Body of pancreas (tissue), 4 donors: ENCODE measurements at places on chromosomes 12 and 14. TPM values are rescaled to one million over a fixed set of nuclear protein-coding genes. Genes with fewer than 3 reads are reported as not detected.

TGM1 gene
- 13.8 TPM for total RNA-seq

DNA sequence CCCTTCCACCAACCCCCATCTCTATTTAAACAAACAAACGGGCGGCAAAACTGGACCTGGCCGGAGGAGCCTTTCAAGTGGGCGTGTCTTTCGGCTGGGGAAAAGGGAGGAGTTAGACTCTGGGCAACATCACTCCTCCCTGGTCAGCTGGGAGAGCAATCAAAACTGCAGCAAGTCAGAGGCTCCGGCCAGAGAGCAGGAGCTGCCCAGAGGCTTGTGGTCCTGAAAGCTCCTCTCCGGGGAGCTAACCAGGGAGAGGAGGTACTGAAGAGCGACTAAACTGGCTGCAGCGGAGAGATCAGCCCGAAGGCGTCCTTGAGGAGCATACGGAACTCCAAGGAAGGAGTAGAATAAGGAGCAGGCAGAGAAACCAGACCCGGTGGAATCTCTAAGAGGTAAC is at the start of gene NEUROD4:
Gene NEUROD4, plus strand, starts transcription at position 191 of the 400 bp plus-strand sequence. CDS start 6,466 bp downstream, outside the sequence.
- no peaks in the 10 kb centered on the region for H3K27me3 ChIP-seq
- no peak within 1 kb of the TSS for H3K27ac ChIP-seq
- peak; percentile 54 for DNase-seq
- H3K36me3 ChIP-seq: no peaks in the 10 kb centered on the region
- H3K4me1 ChIP-seq: peaks cover 7% of the 10 kb centered on the region

WIF1 gene
- 0.78 TPM for total RNA-seq

DNA sequence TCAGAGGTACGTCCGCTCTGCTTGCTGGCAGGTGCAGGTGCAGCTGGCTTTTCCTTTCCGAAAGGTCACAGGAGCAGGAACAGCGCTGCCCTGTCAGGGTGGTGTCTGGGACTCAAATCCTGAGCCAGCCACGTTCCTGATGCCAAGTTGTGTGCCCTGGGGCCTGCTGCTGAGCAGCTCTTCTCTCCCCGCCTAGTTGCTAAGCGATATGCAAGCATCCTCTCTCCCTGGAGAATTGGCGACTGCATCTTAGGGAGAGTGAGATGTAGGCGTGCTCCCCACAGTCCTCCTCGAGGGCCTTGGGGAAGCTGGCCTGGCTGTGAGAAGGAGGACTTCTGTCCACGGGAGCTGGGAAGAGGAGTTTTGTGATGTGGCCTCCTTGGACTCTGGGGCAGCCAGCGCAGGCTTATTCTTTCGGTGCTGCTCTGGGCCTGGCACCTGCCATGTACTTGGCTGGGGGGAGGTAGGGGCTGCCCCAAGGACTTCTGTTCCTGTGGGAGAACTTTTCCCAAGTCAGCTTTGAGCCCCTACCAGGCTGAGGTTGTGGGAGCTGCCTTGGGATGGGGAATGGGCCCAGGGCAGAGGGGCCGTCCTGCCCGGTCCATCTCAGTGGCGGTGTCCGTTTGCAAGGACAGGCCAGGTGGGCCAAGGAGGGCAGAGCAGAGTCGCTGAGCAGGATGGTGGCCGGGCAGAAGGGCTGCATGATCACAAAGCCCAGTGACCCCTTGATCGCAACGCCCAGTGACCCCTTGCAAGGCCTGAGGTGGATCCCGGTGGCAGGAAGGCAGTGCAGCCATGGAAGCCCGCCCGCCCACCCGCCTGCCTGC is 183.5 kb downstream of the ADGRD1 start:
- H3K4me1 ChIP-seq: no peaks in the 10 kb centered on the region
- H3K27me3 ChIP-seq: no peaks in the 10 kb centered on the region
- no peaks in the 10 kb centered on the region for H3K36me3 ChIP-seq
- H3K27ac ChIP-seq: no peak overlapping the region
- no peak for DNase-seq

DNA sequence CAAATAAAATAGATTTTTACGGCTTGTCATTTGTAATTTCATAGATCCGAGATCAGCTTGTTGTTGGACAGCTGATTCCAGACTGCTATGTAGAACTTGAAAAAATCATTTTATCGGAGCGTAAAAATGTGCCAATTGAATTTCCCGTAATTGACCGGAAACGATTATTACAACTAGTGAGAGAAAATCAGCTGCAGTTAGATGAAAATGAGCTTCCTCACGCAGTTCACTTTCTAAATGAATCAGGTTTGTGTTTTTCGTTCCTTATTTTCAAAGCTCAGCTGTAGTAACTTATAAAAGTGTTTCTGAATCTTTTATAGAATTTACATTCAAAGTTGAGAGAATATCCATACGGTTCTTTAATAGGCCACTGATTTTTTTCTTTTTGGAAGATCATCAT is 89.1 kb downstream of the LRRK2 start:
- no peaks in the 10 kb centered on the region for H3K27me3 ChIP-seq
- H3K4me3 ChIP-seq: no peak overlapping the region
- no peaks in the 10 kb centered on the region for H3K4me1 ChIP-seq
- no peaks in the 10 kb centered on the region for H3K36me3 ChIP-seq
- H3K27ac ChIP-seq: no peak overlapping the region

C12orf54 gene
- not detected for total RNA-seq

ETNK1 gene
- total RNA-seq: 23.9 TPM

- no peak overlapping the region for H3K4me3 ChIP-seq
- no peaks in the 10 kb centered on the region for H3K36me3 ChIP-seq
- H3K27ac ChIP-seq: no peak overlapping the region
- DNase-seq: no peak
- H3K27me3 ChIP-seq: no peaks in the 10 kb centered on the region
- H3K4me1 ChIP-seq: peaks cover 30% of the 10 kb centered on the region
Measured at GRCh38 chr12:88552610-88553079, 27.6 kb downstream of the KITLG start.

GRCh38 chr12:71333418-71333817 is 106.2 kb upstream of the LGR5 start:
- H3K27ac ChIP-seq: no peak overlapping the region
- H3K36me3 ChIP-seq: no peaks in the 10 kb centered on the region
- H3K4me1 ChIP-seq: no peaks in the 10 kb centered on the region
- no peak for DNase-seq

DNA sequence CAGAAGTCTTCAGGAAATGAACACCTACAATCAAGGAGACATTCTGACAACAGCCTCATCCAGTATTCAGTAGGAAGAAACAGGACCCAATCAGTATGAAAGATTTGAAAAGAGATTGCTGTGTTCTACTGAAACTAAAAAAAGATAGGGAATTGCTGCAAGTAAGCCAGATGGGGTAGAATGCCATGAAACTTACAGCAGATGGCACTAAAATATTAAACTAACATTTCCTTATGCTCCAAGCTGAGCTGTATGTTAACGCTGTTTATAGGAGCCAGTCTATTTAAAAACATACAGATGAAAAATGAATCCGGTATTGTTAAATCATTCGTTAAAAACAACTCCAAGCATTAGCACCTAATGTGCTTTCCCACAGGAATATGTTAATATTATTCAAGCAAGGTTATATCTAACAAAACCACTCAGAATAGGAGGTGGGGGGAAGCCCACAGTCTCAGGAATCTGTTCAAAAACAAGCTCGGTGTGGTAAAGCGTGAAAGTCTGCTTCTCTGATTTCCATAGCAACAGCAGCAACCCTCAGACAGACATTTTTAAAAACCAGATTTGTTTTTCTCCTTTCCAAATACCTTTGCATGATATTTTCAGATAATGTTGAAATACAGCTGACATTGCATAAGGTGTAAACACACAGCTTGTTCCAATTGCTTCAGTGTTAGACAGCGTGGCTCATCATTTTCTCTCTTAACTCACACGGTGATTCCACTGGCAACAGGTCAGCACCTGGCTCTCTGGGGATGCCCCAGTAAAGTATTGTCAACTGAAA is 131.4 kb upstream of the CCDC175 start:
- no peak for DNase-seq
- no peaks in the 10 kb centered on the region for H3K36me3 ChIP-seq
- no peak overlapping the region for H3K27ac ChIP-seq
- no peak overlapping the region for H3K4me3 ChIP-seq
- H3K27me3 ChIP-seq: no peaks in the 10 kb centered on the region
- no peaks in the 10 kb centered on the region for H3K4me1 ChIP-seq

RBM19 gene
- total RNA-seq: 18.4 TPM

DNA sequence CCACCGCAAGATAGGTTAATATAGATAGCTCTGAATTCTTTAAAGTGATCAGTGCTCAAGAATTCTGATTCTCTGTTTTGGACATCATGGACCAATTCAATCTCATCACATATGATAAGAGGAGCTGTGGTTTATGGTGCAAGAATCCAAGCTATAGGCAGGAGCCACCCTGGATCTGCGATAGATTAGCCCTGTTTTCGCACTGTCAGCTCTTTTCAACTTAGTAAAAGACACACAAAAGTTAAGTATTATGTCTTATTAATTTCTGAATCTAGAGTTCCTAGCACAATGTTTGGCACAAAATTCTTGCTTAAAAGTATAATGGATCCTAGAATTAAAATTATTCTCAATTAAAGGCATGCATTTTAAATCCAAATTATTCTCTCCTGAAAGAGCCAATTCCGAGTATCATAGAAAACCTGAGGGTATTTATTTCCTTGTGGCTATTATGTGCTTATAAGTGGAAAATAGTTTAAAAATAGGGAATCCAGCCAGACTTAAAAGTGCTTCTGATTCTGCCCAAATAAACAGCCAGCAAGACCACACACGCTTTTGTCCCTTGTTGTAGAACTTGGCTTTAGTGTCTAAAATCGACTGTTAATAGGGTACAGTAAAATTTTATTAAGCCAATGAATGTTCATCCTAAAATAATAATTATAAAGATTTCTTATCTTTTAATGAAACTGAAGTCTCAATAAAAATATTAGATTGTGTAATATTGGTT is 184.9 kb upstream of the FLRT2 start:
- H3K4me1 ChIP-seq: peaks cover 3% of the 10 kb centered on the region
- H3K27ac ChIP-seq: no peak overlapping the region
- no peak for DNase-seq
- H3K36me3 ChIP-seq: no peaks in the 10 kb centered on the region
- H3K27me3 ChIP-seq: no peaks in the 10 kb centered on the region

DNA sequence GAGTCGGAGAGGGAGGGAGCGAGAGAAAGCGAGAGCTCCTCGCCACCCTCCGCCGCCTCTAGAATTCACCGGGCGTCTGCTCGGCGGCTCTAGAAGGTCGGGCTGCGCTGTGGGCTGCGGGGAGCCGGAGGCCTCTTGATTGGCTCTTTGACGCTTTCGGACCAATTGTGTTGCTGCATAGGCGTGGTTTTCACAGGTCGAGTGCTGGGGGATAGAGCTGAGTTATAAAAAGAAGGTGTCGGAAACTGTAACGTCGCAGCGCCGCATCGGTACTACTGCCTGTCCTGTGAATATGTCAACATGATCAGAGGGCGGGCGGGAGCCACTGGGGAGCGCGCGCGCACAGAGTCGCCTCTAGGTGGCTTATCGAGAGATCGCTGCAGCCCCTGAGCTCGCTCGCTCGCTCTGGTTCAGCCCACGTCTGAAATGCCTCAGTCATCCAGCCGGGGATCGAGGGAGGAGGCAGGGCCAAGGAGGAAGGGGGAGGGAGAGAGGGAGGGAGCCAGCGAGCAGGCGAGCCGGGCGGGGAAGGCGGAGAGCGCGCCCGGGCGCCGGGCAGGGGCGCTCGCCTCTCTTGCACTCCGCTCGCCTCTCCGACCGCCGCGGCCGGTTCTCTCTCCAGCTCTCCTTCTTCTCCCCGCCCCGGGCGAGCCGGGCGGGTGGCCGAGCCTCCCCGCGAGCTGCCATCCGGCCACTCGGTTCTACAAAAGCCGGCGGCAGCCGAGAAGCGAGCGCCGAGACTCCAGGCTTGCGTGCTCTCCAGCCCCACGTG is at the start of gene TBX3:
Gene TBX3, minus strand, starts transcription at position 78 of the 772 bp plus-strand sequence. CDS start 975 bp downstream, outside the sequence.
- no peaks in the 10 kb centered on the region for H3K36me3 ChIP-seq
- H3K27me3 ChIP-seq: peaks cover 48% of the 10 kb centered on the region
- no peak within 1 kb of the TSS for H3K4me3 ChIP-seq

SIX1 gene
- total RNA-seq: not detected

BEGAIN gene
- 28.7 TPM for total RNA-seq

VAMP1 gene
- 2.9 TPM for total RNA-seq

DNA sequence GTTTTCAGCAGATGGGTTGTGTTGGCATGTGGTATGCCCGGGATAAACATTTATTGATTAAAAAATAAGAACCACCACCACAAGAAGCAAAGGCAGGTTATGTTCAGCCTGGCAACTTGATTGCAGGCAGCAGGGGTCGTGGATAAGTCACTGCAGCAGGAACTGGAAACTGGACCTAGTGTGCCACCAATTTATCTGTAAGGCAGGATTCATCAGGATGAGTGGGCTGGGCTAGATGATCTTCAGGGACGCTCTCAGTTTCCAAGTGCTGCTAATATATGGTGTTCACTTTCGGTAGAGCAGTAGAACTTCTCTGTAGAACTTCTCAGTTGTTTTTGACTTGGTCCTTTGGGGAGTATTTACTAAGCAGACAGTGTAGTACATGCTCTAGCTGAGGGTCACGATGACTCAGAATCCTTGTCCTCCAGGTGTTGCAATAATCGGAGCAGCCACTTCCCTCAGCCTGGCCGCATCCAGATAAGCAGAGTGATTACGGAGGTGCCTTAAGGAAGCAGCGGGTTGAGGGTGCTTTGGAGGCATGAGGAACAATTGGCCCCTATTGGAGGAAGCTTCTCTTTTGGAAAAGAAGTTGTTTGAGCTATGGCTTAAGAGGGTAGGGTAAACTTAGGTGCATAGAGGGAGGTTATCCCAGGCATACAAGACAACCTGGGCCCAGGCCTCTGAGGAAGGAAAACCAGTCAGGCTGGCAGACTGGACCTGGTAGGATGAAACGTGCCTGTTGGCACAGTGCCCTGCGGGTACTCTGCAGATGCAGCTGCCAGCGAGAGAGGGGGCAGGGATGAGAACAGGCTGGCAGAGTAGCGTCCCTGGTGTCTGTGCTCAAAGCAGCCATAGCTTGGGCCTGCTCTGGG is 104.0 kb downstream of the GPR135 start:
- H3K27ac ChIP-seq: no peak overlapping the region
- no peaks in the 10 kb centered on the region for H3K4me1 ChIP-seq
- no peak overlapping the region for H3K4me3 ChIP-seq
- no peaks in the 10 kb centered on the region for H3K27me3 ChIP-seq

MYF6 gene
- total RNA-seq: not detected

DNA sequence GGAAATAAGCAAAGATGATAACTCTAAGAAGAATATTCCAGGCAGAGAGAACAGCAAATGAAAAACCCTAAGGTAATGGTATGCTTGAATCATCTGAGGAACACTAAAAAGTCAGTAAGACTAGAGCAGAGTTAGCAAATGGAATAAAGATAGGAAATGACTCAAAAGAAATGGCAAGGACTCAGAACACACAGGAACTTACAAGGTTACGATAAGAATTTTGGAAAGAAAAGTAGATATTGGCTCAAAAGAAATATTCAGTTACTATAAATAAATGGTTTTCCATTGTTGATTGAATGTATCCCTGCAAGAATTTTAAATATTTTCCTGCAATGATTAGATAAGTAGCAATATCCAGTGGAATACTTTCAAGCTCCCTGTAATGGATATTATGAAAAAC is 705.8 kb downstream of the C12orf50 start:
- no peak for DNase-seq
- H3K36me3 ChIP-seq: no peaks in the 10 kb centered on the region
- H3K4me3 ChIP-seq: no peak overlapping the region
- H3K4me1 ChIP-seq: peaks cover 5% of the 10 kb centered on the region
- no peaks in the 10 kb centered on the region for H3K27me3 ChIP-seq
- no peak overlapping the region for H3K27ac ChIP-seq

GRCh38 chr14:99726538-99727095 is 42.5 kb downstream of the CYP46A1 start:
- no peak for DNase-seq
- no peak overlapping the region for H3K27ac ChIP-seq
- peaks cover 20% of the 10 kb centered on the region for H3K4me1 ChIP-seq
- H3K36me3 ChIP-seq: no peaks in the 10 kb centered on the region
- H3K27me3 ChIP-seq: no peaks in the 10 kb centered on the region
- H3K4me3 ChIP-seq: no peak overlapping the region
